ENCODE measurements at places on chromosomes 12 and 14.

GRCh38 chr12:62915204-62915529 is 19.8 kb downstream of the PPM1H start:
- no peak for DNase-seq

DNA sequence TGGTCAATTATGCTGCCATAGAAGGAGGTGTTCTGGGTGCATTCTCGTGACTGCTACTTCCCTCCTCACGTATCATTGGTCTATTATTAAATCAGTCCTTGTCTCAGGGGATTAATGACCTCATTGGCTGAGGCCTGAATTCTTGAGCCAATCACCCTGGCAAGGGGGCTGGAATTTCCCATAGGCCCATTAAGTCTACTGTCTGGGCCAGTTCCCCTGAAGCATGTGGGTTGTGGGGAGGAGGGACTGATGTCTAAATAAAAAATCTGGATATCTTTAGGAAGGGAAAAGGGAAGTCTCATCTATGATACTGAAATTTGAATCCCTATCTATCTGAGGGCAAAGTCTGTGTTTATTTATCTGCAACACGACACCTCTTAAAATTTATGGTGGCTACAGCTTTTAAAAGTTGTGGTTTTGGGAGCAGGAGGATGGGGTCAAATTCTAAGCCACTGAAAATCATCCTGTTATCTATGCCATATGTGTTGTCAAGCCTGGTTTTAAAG is 71.9 kb downstream of the DYRK2 start:
- no peak for DNase-seq

DNA sequence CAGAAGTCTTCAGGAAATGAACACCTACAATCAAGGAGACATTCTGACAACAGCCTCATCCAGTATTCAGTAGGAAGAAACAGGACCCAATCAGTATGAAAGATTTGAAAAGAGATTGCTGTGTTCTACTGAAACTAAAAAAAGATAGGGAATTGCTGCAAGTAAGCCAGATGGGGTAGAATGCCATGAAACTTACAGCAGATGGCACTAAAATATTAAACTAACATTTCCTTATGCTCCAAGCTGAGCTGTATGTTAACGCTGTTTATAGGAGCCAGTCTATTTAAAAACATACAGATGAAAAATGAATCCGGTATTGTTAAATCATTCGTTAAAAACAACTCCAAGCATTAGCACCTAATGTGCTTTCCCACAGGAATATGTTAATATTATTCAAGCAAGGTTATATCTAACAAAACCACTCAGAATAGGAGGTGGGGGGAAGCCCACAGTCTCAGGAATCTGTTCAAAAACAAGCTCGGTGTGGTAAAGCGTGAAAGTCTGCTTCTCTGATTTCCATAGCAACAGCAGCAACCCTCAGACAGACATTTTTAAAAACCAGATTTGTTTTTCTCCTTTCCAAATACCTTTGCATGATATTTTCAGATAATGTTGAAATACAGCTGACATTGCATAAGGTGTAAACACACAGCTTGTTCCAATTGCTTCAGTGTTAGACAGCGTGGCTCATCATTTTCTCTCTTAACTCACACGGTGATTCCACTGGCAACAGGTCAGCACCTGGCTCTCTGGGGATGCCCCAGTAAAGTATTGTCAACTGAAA is 131.4 kb upstream of the CCDC175 start:
- DNase-seq, result no peak

DNA sequence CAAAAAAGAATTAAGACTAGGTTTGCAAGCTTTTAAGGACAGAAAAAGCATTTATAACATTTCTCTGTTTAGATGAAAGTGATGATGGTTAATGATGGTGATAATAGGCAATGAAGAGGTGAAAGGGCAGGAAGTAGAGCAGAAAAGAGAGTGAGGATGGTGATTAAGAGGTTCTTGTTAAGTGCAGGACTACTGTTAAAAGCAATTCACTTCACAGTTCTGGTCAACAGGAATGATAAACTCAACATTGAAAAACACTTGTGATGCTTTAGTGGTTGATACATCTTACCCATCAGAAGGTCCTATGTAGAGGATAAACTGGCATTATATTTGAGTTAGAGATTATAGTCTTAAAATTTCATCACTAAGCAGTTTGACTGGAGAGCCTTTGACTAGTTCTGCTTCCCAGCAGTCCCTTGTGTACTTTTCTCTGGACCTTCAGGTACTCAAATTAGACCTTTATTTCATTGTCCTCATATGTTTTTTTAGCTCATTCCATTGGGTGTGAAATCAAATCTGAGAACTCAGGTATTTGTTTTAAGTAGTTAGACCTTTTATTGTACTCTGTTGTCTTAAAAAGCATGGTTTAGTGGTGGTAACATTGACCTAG is 10.9 kb downstream of the RAP1B start:
- no peak for DNase-seq

DNA sequence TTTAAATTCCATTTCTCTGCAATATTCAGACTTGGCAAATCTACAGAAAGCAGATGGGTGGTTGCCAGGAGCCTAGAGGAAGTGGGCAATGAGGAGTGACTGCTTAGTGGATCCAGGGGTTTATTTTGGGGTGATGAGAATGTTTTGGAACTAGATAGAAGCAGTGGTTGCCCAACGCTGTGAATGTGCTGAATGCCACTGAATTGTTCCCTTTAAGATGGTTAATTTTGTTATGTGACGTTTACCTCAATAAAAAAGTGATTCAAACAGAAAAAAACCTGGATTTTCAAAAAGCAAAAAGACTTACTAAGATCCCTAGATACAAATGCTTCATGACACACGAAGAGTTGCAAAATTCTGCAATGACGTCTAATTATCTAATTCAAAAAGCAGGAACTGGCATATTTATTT is 34.2 kb downstream of the DAO start:
- DNase-seq, result no peak

DNA sequence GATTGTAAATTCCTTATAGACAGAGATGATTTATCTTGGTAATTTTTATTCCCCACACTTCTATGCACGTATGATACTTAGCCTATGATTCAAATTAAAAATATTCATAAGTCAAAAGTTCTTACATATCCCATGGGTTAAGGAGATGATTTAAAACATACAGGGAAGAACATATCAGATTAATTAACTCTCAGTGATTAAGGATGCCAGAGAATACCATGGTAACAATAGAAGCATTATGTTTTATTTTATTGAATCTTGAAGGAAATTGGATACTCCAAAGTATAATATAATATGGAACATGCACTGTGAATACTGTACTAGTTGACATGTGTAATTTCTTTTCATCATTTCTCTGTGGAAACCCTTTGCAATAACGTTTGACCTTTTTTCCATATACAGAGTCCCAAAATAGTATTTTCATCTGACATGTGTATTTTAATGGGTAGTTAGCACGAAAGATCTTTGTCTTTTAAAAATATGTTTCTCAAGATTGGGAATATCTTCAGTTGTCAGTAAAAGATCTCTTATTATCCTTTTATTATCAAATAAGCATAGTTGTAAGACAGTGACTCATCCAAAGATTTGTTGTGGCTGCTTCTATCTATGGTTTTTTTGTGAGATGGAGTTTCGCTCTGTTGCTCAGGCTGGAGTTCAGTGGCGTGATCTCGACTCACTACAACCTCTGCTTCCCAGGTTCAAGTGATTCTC is 166.7 kb downstream of the RAD51B start:
- no peak for DNase-seq

- no peak for DNase-seq
Measured at GRCh38 chr12:106740818-106741217, 33.7 kb upstream of the RIC8B start.

DNA sequence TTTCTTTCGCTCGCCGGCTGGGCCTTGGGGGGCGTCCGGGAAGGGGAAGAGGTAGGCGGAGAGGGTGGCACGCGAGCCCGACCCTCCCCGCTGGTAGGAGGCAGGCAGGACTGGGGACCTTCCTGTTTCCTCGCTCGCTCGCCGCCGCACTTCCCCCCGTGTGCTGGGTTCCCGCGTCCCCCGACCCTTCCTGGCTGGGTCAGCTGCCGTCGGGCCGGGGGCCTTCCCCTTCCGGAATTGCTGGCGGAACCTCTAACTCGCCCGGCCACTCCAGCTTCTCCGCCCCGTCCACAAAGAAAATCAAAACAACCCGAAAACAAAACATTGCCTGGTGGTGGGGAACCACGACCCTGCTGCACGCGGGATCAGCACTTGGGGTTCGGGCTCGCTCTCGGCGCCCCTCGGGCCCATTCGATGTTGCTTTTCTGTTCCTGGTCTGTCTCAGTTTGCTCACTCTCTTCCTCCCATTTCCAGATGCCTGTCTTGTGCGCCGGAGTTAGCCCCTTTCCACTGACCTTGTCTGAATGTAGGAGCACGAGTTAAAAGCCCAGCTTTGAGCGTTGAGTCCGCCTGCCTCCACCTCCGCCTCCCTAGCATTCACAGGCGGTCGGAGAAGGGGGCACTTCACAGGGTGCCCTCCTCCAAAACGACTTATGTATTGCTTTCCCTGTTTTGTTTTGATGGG is 581 bp downstream of the PAPOLA start:
- DNase-seq, result no peak

- DNase-seq, result no peak
Measured at GRCh38 chr12:18296201-18296908, 35.0 kb downstream of the PIK3C2G start.

GRCh38 chr14:61034416-61035120 is 53.5 kb downstream of the SLC38A6 start:
- no peak for DNase-seq

GRCh38 chr14:45091710-45092109 is 7.8 kb downstream of the PRPF39 start:
- DNase-seq, result no peak

- DNase-seq, result no peak
Measured at GRCh38 chr14:52328276-52328675, 14.2 kb downstream of the PTGER2 start.

- no peak for DNase-seq
Measured at GRCh38 chr14:89747126-89747525, 207.4 kb downstream of the EFCAB11 start.

- DNase-seq, result no peak
Measured at GRCh38 chr12:16618256-16618655, 12.3 kb upstream of the LMO3 start.

DNA sequence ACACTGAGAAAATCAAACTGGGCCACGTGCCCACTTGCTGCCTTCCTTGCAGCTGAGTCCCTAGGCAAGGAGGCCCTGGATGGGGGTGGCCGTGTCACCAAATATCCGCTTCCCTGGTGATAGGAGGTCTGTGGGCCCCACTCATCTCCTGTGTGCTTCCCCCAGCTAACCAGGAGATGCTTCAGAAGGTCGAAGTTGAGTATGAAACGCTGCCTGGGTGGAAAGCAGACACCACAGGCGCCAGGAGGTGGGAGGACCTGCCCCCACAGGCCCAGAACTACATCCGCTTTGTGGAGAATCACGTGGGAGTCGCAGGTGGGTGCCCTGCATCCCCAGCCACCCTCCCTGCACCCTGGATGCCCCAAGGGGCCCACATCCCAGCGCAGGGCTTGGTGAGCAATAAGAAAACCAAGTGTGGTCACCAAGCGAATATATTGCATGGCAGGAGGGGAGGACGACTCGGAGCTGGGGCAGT is 6.8 kb upstream of the SIVA1 start:
- no peak for DNase-seq

DNA sequence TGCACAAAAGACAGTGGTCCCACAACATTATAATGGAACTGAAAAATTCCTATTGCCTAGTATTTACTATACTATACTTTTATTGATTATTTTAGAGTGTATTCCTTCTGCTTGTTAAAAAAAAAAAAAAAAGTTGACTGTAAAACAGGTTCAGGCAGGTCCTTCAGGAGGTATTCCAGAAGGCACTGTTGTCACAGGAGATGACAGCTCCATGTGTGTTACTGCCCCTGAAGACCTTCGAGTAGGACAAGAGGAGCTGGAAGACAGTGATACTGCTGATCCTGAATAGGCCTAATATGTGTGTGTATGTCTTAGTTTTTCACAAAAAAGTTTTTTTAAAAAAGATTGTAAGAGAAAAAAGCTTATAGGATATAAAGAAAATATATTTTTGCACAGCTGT is 12.3 kb downstream of the UBE2N start:
- DNase-seq, result no peak

DNA sequence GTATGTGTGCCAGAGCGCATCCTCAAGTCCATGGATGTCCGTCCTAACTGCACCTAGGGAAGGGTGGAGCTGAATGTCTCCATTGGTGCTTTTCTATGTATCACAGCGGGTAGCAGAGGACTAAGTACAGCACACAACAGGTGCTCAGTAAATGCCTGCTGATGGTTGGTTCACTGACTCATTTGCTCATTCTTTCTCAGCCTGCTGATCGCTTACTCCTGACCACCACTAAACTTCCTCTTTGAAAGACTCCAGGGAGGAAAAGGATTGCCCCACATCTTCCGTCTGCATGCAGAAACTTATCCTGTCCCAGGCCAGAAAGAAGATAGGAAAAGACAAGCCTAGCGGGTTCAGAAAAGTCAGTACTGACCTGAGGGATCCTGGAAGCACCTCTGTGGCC is 66.3 kb downstream of the B4GALNT3 start:
- no peak for DNase-seq

- DNase-seq, result no peak
Measured at GRCh38 chr12:69108037-69108436, 131.3 kb upstream of the CPSF6 start.

GRCh38 chr14:105249182-105250007 is 1.1 kb downstream of the BTBD6 start:
- no peak for DNase-seq

DNA sequence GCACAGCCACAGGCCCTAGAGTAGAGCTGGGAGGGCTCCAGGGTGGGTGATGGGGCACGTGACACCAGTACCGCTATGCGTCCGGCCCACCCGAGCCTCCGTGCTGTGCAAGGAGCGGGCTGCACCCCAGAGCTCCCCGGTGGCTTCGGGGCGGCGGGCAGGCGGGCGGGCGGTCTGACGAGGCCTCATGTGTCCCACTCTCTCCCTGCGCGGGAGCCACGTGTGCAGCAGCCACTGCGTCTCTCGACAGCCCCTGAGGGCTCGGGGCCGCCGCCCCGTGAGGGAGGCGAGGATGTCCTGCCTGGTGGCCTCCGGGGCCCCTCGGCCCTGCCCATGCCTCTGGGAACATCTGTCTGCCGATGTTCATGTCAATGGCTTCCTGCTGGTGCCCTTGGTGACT is 51.2 kb upstream of the FBRSL1 start:
- DNase-seq, result no peak

- no peak for DNase-seq
Measured at GRCh38 chr12:124715121-124715990, 147.9 kb upstream of the NCOR2 start.

DNA sequence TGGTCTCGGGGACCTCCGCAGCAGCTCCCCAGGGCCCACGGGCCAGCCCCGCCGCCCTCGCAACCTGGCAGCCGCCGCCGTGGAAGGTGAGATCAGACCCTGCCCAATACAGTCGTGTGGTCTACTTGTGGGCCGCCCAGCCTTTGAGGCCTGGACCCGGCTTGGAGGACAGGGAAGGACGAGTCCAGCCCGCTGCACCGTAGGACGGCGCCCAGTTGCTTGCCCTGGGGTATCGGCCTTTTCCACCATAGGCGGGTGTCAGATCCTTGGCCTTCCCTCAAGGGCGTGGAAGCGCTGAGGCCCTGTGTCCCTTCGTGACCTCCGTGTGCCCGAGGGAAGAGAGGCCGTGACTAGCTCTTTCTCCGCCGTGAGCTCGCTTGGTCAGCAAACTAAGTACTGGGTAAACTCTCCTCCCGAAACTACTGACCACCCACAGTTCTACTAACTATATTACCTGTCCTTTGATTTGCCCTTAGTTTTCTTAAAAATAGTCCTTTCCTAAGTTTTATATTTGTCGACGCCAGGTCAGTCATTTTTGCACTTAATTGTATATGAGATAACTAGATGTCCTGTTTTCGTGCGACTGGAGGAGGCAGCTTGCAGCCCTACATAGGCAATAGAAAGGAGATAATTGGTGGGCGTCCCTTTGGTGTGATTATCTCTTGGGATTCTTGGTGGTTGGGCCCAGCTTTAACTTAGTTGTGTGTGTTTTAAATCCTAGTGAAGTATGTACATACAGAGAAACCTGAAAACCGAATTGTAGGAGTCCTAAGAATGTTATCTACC is 757 bp downstream of the SLC25A3 start:
- DNase-seq, result no peak
